ENCODE measurements at places on chromosomes 4 and X.

- no peak for DNase-seq
These were observed 165.9 kb upstream of the NDST4 start for GRCh38 chr4:115279330-115279729.

DNA sequence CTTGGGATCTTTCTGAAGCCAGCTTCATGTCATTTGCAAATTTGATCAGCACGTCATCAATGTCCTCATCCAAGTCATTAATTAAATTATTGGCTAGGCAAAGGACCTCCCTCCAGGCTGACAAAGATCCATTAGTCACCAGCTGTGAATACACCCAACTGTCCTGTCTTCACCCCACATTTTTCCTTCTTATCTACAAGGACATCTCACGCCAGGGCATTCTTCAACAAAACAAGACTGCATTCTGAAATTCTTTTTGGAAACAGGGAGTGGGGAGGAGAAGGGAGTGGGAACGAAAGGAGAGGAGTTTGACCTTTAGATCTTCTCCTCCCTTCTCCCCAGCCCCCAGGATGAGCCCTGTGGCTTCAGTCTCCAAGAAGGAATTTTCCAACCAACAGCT lies 32.7 kb downstream of the NLGN3 start:
- no peak for DNase-seq

GRCh38 chr4:6281436-6282313 lies 12.0 kb downstream of the WFS1 start:
- DNase-seq, result no peak

- DNase-seq, result no peak
These were observed 90.6 kb downstream of the LRP2BP start for GRCh38 chr4:185304944-185305690.

DNA sequence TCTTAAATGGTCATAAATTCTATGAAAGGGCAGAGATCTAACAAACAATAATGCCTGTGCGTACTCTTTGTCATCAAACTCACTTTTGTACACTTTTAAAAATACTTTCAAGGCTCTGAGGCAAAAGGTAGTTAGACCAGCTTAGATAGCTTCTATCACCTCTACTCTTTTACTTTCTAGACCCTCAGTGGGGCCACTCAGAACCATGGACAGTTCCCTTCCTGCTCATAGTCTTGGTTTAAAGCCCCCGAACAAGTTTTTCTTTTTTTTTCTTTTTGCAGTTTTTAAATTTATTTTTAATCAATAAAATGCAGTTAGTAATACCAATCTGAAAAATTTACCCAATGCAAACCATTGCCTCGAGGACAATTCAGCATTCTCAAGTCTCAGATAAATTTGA lies 460.5 kb upstream of the CNKSR2 start:
- no peak for DNase-seq

GRCh38 chr4:168711197-168712140 lies 214.6 kb downstream of the PALLD start:
- no peak for DNase-seq

- no peak for DNase-seq
These were observed 20.3 kb downstream of the KLF3 start for GRCh38 chr4:38684271-38684670.

DNA sequence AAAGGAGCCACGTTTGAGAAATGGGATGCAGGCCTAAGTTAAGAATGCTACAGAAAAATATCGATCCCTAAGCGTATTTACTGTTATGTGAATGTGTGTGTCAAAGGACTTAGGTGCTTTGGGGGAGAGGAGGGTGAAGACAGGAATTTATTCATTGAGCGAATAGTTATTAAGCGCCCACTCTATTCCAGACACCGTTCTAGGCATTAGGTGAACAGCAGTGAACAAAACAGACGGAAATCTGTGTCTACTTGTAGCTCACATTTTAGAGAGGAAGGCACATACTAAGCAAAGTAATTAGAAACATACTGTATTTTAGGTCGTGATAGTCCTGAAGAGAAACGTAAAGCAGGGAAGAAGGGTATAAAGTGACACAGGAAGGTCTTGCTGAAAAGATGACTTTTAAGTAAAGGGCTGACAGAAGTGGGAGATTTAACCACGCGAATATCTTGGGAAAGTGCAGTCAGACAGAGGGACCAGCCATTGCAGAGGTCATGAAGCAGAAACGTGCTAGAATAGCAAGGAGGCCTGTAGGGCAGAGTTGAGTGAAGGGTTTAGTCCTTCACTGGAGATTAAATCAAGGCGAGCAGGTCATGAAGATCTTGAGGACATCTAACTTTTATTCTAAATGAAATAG lies 541 bp downstream of the AIMP1 start:
- no peak for DNase-seq

- DNase-seq, result no peak
These were observed 5.0 kb upstream of the ZCCHC4 start for GRCh38 chr4:25307596-25307995.

- DNase-seq, result peak; percentile 11
These were observed 3.2 kb upstream of the PCDH19 start for GRCh38 chrX:100413229-100413628.

DNA sequence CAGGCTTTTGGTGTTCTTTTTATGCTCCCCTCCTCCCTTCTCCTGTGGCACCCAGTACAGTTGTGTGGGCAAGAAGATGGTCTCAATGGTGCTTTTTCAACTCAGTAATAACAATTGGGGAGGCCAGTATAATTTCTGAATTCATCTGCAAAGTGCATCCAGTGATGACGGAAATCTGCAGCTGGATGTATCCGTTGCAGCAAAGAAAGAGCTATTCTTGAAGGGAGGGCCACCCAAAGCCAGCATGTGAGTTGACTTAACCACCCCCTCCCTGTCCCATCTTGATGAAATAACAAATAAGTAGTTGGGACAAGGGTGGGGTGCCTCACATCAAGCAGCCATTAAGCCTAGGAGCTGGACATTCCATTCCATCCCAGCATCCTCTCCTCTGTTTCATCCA lies 30.7 kb downstream of the TSC22D3 start:
- DNase-seq, result no peak

DNA sequence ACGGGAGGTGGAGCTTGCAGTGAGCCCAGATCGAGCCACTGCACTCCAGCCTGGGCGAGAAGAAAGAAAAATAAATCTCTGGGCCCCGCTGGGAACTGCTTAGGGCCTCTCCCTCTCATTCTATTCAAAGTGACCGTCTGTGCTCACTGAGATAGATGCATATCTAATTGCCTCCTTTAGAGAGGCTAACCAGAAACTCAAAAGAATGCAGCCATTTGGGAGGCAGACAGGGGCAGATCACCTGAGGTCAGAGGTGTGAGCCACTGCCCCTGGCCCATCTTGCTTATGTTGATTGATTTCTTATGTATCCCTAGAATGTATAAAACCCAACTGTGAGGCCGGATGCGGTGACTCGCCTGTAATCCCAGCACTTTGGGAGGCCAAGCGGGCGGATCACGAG lies 6.2 kb upstream of the CSF2RA start:
- DNase-seq, result no peak

- no peak for DNase-seq
These were observed 179.1 kb upstream of the MAB21L2 start for GRCh38 chr4:150402871-150403272.

- DNase-seq, result no peak
These were observed 70.5 kb upstream of the IRF2 start for GRCh38 chr4:184544788-184545409.

DNA sequence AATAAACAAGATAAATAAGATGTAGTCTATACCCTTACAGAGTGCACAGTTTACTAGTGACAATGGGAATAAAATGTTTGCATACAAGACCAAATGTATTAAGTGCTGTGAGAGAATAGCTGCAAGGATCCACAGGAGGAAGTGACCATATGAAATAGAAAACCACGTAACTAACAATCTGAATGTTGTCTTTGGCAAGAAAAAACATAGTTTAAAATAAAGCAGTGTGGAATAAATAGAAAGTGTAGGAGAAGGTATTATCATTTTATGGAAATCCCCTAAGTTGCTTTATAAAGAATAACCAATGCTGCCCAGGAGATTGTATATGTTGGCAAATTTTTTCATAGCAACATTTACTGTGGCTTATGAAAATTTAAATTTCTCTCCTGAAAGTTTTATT lies 116.1 kb downstream of the PCDH7 start:
- no peak for DNase-seq

DNA sequence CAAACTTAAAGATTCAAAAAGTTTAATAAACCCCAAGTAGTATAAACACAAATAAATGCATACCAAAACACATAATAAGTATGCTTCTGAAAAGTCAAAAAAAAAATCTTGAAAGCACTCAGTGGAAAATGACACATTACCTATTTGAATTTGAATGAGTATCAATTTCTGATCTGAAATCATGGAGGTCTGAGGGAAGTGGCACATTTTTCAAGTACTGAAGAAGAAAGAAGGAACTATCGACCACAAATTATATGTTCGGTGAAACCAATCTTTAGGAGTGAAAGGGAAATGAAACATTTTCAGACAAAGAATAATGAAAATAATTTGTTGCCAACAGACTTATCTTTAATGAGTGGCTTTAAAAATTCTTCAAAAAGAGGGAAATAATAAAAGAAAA lies 12.1 kb upstream of the F9 start:
- no peak for DNase-seq

- no peak for DNase-seq
These were observed 208.8 kb downstream of the TMA16 start for GRCh38 chr4:163703251-163703650.

GRCh38 chr4:4395371-4395770 lies 8.5 kb downstream of the NSG1 start:
- no peak for DNase-seq

DNA sequence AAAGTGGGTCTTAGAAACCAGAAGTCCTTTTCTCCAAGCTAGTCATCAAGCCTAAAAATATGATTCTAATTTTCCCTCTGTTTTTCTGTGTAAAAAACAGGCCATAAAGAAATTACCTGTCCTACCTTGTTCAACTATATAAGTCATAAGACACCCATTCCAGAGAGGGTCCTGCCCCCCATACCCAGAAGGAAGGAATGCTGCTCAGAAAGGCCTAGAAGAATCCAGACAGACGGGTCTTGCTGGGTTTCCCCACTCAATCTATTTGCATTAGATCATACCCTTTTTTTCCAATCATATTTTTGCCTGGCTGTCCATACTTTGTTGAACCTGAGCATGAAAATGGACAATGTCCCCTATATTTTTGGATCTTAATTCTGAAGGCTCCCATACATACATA lies 16.3 kb upstream of the XAGE2 start:
- DNase-seq, result no peak

- no peak for DNase-seq
These were observed 214.3 kb downstream of the LDB2 start for GRCh38 chr4:16684097-16684496.

- no peak for DNase-seq
These were observed 21.5 kb upstream of the TMSB4X start for GRCh38 chrX:12953420-12953819.

DNA sequence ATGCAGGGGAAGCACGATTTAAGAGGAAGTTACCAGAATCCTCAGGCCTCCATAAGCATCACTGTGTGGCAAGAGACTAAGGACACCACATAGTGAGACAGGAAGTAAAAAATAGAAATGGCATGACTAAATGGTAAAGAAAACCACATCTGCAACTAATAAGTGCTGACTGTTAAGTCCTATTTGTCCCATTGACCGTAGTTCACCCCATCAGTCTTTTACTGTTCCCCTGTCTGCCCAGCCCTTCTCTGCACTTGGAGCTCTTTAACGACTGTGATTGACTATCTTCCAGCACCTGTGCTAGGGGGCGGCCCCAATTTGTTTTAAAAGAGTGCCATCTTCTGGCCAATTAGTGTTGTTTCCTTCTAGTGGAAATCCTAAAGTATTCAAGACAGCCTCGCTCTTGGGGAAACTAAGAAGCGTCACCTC lies 94.2 kb downstream of the MAOA start:
- peak; percentile 49 for DNase-seq

DNA sequence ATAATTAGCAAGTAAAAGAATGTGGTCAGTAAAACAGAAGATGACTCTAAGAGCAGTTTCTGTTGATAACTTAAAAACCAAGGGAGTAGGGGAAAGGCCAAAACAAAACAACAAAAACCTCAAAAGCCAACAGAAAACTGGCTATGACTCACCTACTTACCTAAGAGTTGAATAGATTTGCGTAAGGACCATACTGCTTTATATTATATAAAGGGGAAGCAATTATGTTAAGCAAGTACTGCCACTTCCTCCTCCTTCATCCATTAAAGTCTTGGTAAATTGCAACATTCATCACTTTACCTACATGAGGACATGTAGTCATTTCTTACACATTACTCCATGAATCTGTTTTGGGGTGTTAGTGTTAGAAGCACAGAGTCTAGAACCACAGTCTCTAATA lies 85.9 kb upstream of the FAM47A start:
- DNase-seq, result no peak

- no peak for DNase-seq
These were observed 31.9 kb downstream of the NSG1 start for GRCh38 chr4:4418676-4419390.

DNA sequence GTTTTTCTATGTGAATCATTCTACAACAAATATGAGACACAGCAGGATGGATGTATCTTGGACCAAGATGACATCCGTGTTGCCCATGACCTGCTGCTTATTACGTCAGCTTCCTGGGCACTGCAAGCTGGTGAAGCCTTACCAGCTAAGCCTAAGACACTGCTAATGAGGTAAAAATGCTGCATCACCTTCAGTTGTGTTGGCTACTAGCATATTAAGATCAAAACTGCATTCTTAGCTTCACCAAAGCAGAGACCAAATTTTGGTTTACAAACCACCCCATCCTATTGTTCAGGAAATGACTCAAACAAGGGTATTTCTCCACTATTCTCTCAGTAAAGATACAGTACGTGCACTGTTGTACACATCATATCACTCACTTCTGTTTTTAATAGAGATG lies 50.3 kb downstream of the MAML3 start:
- DNase-seq, result no peak

GRCh38 chr4:151304226-151304625 lies 21.2 kb downstream of the SH3D19 start:
- DNase-seq, result no peak

DNA sequence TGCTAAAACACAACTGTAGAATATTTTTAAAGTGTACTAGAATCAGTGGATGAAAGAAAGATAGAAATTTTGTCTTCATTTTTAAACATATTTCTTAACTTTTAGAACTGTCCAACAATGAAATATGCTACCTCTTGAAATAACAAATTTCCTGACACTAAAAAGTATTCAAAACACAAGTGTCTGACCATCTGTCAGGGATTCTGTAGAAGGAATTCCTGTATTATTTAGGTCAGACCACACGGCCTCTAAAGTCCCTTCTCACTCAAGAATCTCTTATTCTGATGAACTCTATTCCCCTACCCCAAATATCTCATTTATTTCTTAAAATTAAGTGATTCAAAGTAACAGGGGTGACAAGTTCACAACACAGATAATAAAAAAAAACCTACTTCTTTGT lies 99.1 kb downstream of the MAML3 start:
- no peak for DNase-seq

DNA sequence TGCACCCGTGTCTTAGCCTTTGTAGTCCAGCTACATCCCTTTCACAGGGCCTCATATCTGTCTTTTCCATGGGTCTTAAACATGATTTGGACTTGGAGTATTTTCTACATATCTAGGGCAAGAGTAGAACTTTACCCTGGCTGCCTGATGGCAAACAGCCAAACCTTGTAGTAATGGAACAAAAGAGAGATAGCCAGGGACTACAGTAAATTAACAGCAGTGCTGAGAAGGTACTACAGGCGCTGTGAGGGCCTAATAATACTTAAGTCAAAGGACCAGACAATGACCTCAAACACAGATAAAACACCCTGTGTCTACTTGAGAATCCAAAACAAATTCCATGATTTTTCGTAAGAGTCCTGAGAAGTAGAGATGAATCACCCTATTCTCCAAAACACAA lies 111.0 kb upstream of the WDR17 start:
- no peak for DNase-seq

GRCh38 chr4:176034499-176034898 lies 31.1 kb upstream of the WDR17 start:
- peak; percentile 15 for DNase-seq

All from LNCaP clone FGC (cell line).